ENCODE measurements at places on chromosomes 3 and 15. TPM values are rescaled to one million over a fixed set of nuclear protein-coding genes. Genes with fewer than 3 reads are reported as not detected.

DNA sequence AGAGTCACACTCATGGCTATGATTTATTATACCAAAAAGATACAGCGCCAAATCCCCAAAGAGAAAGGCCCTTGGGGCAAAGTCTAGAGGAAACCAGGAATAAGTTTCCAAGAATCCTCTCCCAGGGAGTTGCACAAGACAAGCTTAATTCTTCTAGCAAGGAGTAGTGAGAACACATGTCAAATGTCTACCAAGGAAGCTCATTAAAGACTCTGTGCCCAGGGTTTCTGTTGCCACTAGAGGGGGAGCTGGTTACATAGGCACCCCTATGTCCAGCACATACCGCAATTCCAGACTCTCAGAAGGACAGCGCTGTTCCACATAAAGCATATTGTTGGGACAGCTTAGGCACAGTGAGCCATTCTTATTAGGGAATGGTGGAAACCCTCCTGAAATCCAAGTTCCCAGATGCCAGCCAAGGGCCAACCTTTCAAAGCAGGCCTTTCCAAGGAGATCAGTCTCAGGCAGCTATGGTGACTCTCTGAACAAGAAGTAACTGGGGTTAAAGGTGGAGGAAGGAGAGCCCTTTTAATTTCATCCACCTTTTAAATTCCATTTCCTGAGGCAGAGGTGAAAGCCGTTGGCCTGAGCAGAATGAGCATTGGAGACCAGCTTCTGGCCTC is 194.2 kb downstream of the UACA start:
- DNase-seq, result peak; percentile 79

GRCh38 chr15:97747342-97747741 is 213.2 kb upstream of the ARRDC4 start:
- DNase-seq, result no peak

DNA sequence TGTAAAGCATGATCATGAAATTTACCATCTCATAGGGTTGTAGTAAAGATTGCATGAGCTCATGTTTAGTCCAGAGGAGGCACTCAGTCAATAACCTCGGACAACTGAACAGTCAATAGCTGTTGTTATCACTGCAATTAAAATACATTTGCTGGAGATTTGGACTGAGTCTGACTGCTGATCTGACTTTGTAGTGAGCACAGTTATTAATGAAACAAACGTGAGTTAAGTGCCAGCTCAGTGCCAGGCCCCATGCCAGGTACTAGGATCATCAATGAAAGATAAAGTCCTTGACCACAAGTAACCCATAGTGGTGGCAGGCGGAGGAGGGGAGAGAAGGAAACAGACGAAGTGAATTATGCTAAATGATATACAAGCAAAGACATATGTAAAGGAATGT is 43.7 kb upstream of the PRICKLE2 start:
- no peak for DNase-seq

DNA sequence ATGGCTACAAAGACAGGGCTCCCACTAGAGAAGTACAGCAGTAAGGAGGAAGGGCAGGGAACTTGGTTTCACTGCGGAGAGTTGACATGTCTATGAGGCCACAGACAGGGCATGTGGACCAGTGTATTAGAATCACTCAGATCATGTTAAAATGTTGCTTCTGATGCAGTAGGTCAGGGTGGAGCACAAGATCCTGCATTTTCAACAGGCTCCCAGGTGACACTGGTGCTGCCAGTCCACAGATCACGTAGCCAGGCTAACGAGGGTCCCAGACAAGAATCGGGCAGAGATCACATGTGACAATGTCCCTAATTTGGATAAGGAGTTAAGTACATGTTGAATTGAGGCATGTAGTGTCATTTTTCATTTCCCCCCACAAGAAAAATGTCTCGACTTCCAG is 73.6 kb downstream of the SPSB4 start:
- DNase-seq, result no peak

GRCh38 chr3:193827040-193827669 is 234.1 kb downstream of the OPA1 start:
- no peak for DNase-seq

- peak; percentile 70 for DNase-seq
These were observed 249.3 kb upstream of the FEZF2 start for GRCh38 chr3:62622553-62623174.

GRCh38 chr15:93428150-93428549 is 339.1 kb upstream of the RGMA start:
- no peak for DNase-seq

- DNase-seq, result no peak
These were observed 150.3 kb downstream of the PLCL2 start for GRCh38 chr3:17035033-17035432.

GRCh38 chr15:79009379-79009778 is 64.5 kb upstream of the CTSH start:
- no peak for DNase-seq

- no peak for DNase-seq
These were observed 860.0 kb downstream of the FHIT start for GRCh38 chr3:60391292-60391691.

- no peak for DNase-seq
These were observed 1.8 kb upstream of the LAMB2 start for GRCh38 chr3:49134471-49135265.

- peak; percentile 76 for DNase-seq
These were observed 49.7 kb upstream of the POMGNT2 start for GRCh38 chr3:43155464-43156121.

GRCh38 chr3:129161860-129162271 is 1.0 kb upstream of the ISY1 start:
- peak; percentile 21 for DNase-seq

DNA sequence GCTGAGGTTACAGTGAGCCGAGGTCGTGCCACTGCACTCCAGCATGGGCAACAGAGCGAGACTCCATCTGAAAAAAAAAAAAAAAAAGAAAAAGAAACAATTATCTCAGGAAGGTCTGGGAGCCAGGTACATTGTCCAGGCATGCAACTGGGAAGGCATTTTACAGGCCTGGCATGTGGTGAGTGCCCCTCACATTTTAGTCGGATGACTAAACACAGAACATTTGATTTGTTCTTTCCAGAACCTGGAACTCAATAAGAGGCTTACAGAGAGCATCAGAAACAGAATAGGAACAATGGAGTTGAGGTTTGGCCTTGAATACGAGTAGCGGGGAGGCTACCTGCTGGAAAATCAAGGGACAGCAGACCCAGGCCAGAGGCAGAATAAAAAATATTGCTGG is 33.7 kb upstream of the IGF1R start:
- DNase-seq, result no peak

- no peak for DNase-seq
These were observed 41.6 kb downstream of the PYDC2 start for GRCh38 chr3:191502583-191502982.

- DNase-seq, result no peak
These were observed 100.6 kb downstream of the CYP19A1 start for GRCh38 chr15:51237816-51238215.

DNA sequence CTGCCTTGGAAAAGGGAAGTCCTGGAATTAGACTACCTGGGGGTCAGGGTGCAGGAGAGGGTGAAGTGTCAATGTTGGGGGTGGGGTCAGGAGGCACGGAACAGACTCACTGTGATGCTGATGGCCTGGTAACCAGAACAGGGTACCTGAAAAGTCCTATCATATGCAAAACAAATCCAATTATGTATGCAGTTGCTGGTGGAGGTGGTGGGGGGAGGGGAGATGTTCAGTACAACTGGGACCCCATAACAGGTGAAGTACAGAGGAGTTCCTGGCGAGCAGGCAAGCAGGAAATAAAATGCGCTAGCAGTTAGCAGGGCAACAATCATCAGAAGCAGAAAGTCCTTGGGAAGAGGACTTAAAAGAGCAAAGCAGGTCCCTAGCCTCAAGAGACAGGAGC is 4.2 kb upstream of the KATNBL1 start:
- no peak for DNase-seq

DNA sequence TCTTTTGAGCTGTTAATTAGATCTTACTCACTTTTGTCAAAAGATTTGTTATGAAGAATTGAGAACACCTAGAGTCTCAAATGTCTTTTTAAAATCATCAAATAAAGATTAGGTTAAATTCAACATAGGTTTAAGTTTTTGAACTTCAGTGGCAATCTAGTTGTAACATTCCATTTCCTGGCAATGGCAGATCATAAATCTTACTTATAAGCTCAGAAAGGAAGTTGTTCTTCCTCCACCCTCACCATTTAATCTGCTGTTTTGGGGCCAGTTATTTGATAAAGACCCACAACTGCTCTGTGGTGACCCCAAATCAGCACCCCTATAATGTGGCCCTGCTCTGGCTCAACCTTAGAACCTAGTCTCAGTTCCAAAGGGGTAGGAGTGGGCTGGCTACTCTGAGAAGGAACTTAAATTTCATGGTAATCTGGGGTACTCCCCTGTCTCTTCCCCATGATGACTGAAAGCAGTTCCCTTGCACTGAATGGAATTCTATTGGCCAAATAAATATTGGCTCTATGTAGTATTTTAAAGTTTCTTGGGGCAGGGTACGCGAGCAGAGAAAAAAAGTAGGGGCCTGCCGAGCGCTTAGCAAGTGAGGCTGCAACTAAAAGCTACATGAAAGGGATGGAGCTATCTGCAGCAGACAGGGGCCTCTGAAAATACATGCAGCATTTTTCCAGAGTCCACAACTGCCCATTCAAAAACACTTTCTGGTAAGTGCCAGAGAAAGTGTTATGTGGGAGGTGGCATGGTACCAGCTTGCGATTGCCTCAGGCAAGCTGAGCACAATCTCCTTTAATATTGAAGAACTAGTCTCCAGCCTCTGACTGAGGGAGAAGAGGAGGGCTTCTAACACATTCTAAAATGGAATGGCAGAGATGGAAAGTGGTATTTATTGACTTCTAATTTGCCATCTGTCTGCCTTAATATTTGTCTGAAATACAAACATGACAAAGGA is 103.6 kb upstream of the RASGRP1 start:
- no peak for DNase-seq

- DNase-seq, result no peak
These were observed 41.9 kb downstream of the FMN1 start for GRCh38 chr15:33152502-33153109.

DNA sequence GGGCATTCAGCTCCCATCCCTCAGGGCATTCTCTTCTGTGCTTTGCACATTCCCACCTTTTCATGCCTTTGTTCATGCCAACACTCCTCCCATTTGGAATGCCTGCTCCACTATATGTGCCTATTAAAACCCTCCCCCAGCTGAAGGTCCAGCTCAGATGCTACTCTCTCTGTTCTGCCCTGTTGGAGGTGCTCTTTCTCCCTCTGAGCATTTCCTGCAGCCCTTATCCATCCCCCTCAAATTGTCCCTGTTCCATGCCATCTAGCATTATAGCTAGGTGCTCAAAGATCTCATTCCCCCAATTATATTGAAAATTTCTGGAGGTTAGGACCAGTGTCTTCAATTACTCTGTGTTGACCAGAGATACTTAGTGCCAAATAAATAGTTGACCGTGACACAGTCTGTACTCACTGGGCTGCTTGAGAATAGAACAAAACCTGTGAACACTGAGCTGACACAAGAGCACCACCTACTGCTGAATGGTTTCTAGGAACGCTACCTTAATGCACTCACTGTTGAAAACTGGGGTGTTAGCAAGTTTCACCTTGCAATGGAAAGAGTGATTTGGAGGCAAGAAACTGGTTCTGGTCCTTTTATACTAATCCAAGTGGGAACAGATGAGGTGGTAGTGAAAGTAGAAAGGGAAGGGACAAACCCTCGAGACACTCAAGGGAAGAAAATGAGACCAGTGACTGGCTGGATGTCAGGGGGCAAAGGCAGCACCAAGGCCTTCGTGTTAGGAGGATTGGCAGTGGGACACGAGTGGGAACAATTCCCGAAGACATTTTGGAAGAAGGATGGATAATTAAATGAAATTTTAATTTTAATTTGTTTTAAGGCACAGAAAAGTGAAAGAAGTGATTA is 289.8 kb upstream of the ROPN1 start:
- peak; percentile 34 for DNase-seq

- no peak for DNase-seq
These were observed 70.8 kb upstream of the PRR20G start for GRCh38 chr3:127358641-127359040.

DNA sequence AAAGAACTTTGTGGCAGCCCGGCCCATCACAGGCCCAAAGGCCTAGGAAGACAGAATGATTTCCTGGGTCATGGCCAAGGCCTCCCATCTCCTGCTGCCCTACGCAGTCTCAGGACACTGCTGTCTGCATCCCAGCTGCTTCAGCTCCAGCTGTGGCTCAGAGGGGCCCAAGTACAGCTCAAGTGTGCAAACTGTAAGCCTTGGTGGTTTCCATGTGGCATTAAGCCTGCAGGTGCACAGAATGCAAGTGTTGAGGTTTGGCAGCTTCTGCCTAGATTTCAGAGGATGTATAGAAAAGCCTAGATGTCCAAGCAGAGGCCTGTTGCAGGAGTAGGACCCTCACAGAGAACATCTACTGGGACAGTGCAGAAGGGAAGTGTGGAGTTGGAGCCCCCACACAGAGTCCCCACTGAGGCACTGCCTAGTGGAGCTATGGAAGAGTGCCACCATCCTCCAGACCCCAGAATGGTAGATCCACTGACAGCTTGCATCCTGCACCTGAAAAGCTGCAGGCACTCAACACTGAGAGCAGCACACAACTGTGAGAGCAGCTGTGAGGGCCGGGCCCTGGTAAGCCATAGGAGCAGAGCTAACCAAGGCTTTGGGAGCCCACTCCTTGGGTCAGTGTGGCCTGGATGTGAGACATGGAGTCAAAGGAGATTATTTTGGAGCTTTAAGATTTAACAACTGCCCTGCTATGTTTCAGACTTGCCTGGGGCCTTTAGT is 208.2 kb upstream of the CMC1 start:
- DNase-seq, result no peak

DNA sequence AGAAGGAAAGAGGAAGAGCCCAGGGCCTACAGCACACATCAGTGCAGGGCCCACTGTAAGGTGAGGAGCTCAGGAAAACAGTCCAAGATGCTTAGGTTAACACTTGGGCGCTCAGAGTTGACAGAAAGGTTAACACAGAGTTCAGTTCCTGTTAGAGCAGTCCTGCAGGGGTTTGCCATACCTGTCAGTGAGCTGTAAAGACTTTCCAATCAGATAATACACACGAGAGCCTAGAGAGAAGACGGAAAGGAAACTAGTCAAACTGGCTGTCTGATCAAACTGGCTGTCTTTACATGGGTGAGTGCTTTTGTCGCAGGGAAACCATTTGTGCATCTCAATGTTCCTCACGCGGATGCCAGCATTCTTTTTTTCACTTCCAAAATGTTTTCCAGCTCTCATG is 61.4 kb upstream of the ARHGEF26 start:
- peak; percentile 25 for DNase-seq

GRCh38 chr15:63070681-63071129 is 28.2 kb downstream of the TPM1 start:
- no peak for DNase-seq

- no peak for DNase-seq
These were observed 8.0 kb upstream of the MYZAP start for GRCh38 chr15:57583720-57584119.

GRCh38 chr3:134681522-134681900 is 30.7 kb upstream of the KY start:
- DNase-seq, result no peak

Gene KLHL40
- total RNA-seq, result 0.39 TPM

Gene CPA3
- total RNA-seq, result not detected

Gene SLC49A4
- 15.9 TPM for total RNA-seq

Gene LNP1
- total RNA-seq, result 23.1 TPM

Gene LSMEM2
- 29.2 TPM for total RNA-seq

Gene CASR
- total RNA-seq, result 0.06 TPM

Gene SCN11A
- total RNA-seq, result 0.28 TPM

Gene AGBL1
- total RNA-seq, result 0.04 TPM

Gene GRM7
- total RNA-seq, result 1.1 TPM

Gene C3orf49
- not detected for total RNA-seq

Gene CIAO2A
- 115 TPM for total RNA-seq

Gene MOBP
- total RNA-seq, result not detected

Gene CCR9
- 0.27 TPM for total RNA-seq

All from cardiac muscle cell (in vitro differentiated cells and primary cell).